ENCODE measurements at places on chromosomes 13 and 19.

GRCh38 chr13:91014696-91015095, 332.8 kb upstream of the MIR17HG start:
- DNase-seq: no peak

DNA sequence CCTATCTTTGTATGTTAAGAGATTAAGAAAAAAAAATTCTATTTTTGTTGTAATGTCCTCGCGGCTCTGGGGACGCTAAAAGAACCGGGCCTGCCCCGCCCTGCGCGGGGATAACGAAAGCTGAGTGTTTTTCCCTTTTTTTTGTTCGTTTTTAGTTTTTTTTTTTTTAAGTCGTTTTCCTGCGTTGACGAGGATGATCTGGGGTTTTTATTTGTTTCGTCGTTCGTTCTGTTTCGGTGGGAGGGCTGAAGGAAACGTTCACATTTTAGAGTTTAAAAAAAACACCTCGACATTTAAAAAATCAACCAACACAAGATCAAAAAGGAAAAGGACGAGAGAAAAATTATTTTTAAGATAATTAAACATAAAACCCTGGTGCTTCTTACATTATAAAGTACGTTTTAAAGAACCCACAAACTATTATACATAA, 5.6 kb downstream of the LYL1 start:
- DNase-seq: no peak

DNA sequence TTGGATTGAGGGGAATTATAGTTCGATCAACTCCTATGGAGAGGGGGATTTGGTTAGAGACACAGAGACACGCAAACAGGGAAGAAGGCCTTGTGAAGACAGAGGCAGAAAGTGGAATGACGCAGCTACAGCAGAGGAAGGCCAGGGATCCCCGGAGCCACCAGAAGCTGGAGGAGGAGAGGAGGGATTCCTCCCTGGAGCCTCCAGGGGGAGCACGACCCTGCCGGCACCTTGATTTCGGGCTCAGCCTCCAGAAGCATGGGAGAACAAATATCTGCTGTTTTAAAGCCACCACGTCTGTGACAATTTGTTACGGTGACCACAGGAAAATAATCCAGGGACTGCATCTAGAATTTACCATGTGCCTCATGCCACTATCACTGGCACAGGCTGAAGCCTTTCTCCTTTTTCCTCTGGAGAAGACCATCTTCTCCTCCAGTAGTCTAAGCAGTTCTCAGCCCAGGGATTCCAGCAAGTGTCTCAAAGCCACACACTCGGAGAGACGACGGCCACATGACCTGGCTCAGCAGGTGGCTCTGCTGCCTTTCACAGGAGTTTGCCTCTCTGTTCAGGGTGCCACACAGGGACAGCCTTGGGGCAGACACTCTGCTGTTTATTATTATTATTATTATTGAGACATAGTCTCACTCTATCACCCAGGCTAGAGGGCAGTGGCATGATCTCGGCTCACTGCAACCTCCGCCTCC, 39.9 kb upstream of the CCNE1 start:
- peak; percentile 47 for DNase-seq

GRCh38 chr13:47408546-47409319, 511.9 kb upstream of the HTR2A start:
- DNase-seq: no peak

GRCh38 chr13:114112231-114112825, 20.1 kb downstream of the RASA3 start:
- DNase-seq: no peak

- DNase-seq: no peak
Measured at GRCh38 chr13:98533912-98534311, 43.0 kb downstream of the STK24 start.

GRCh38 chr13:70568571-70568970, 460.3 kb upstream of the KLHL1 start:
- peak; percentile 54 for DNase-seq

- DNase-seq: no peak
Measured at GRCh38 chr13:53015971-53016370, 12.6 kb upstream of the OLFM4 start.

DNA sequence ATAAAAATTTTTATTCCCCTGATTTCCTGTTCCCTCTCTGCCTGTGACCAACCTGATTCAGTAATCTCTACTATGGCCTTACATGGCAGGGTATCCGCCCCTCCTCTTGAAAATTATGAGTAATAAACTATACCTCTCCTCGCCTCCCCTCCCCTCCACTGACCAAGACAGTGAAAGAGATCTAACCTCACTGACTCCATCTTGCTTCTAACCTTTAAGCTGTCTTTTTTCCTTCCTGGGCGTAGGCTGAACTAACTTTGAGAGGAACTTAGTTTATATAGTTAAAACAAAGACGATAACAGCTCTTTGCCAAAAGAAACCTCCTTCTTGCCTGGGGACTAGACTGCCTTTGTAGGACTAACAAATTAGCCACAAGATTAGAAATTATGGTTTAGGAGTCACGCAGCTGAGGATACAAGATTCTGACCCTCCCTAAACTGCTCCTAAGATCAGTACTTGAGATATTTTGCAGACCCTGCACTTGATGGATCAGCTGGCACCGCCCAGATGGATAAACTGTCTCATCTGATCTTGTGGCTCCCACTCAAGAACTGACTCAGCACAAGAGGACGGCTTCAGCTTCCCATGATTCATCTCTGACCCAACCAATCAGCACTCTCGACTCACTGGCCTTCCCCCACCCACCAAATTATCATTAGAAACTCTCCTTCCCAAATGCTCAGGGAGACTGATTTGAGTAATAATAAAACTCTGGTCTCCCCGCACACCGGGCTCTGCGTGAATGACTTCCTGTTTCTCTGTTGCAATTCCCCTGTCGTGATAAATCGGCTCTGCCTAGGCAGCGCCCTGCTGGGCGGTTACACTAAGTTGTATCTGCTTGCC, 187.1 kb downstream of the TDRD3 start:
- DNase-seq: no peak

DNA sequence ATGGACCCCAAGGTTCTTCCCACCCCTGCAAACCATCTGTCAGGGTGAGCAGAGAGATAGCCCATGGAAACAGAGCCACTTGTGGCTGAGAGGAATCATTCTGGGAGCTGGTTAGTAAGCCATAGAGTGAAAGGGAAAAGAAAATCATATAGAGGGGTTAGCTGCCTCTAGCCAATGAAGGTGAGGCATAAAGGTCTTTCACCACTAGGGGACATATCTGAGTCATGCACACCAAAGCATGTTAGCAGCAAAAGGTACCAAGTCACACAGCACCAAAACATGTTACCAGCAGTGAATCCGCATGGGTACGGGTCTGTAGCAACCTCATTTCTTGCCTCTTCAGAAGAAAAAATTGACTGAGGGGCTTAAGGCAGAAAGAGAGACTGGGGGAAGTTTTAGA, 76.7 kb upstream of the ZNF43 start:
- DNase-seq: no peak

GRCh38 chr13:110868720-110869119, 46.1 kb downstream of the ANKRD10 start:
- DNase-seq: no peak

DNA sequence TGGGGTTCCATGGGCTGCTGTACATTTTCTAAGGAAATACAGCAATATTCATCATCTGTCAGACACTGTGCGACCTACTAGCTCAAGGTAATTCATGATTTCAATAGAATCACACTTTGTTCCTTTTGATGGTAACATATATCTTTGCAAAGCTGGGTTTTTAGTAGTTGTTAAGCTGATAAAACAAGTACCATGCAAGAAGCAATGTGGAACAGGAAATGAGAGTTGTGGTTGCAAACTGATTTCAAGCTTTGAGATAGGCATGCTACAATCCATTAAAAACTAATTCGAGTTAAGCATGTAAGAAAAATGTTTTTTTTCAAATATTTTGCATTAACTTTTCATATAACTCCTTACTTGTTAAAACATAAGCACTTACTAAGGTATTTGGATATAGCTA, 6.8 kb upstream of the MBNL2 start:
- no peak for DNase-seq

- DNase-seq: no peak
Measured at GRCh38 chr19:9622531-9622930, 1.5 kb upstream of the ZNF561 start.

DNA sequence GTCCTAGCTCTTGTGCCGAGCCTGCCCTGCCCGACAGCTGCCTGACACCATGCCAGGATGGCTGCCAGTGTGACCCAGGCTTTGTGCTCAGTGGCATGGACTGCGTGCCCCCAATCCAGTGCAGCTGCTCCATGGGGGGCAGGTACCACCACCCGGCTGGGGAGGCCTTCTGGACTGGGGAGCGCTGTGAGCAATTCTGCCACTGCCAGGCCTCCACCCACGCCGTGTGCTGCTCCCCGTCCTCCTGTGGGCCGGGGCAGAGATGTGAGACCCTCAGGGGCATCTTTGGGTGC, 9.4 kb upstream of the FXYD3 start:
- DNase-seq: no peak

- DNase-seq: no peak
Measured at GRCh38 chr13:23418776-23419683, 14.5 kb downstream of the SACS start.

- DNase-seq: peak; percentile 15
Measured at GRCh38 chr19:49339301-49340068, 4.3 kb downstream of the CD37 start.

GRCh38 chr13:43294412-43294811, 271.0 kb downstream of the DNAJC15 start:
- DNase-seq: no peak

DNA sequence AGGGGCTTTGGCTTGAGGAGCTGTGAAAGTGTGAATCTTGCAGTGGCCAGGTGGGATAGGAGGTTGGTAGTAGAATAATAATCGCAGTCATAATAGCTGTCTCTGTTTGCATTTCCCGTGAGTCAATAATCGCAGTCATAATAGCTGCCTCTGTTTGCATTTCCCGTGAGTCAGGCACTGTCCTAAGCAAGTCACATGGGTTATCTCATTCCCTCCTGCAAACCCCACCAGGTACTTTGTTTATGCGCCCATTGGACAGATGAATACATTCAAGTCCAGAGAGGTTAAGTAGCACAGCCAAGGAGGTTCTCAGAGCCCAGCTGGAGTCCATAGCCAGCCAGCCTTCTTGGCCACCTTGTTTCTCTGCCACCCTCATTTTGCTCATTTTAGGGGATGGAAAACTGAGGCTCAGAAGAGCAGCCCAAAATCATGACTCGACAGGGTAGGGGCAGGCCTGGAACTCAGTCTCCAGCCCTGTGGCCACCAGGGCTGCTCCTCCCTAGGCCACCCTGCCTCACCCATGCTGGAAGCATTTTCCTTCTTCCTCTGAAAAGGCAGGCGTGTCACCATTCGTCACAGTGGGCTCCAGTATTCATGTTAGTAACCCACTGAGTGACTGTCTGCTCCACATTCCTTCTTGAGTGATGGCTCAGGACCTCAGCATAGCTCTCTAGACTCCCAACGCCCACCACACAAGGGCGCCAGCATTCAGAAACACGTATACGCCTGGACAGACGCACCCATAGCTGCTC, 206.2 kb downstream of the URI1 start:
- DNase-seq: peak; percentile 2

- peak; percentile 40 for DNase-seq
Measured at GRCh38 chr13:28117689-28118377, 17.5 kb upstream of the FLT3 start.

DNA sequence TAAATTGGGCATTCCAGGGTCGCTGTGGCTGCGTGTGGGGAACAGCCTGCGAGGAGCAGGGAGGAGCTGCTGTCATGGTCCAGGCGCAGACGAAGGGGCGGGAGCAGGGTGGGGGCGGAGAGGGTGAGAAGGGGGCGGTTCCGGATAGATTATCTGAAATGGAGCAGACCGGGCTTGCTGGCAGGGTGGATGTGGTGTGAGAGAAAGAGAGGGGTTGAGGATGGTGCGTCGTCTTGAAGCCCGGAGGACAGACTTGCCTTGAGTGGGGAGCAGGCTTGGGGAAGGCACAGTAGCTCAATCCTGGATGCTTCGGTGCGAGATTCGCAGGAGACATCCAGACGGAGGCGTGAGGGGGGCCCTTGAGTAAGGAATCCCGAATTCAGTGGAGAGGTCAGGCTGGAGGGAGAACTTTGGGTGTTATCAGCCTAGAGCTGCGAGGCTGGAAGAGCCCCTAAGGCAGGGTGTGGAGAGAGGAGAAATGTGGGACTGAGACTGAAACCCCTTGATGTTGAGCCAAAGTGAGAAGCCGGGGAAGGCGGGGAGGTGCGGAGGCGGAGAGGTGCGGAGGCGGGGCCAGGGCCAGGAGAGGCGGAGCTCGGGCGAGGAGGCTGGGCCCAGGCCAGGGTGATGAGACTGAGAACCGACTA, 40.6 kb downstream of the DPF1 start:
- no peak for DNase-seq

DNA sequence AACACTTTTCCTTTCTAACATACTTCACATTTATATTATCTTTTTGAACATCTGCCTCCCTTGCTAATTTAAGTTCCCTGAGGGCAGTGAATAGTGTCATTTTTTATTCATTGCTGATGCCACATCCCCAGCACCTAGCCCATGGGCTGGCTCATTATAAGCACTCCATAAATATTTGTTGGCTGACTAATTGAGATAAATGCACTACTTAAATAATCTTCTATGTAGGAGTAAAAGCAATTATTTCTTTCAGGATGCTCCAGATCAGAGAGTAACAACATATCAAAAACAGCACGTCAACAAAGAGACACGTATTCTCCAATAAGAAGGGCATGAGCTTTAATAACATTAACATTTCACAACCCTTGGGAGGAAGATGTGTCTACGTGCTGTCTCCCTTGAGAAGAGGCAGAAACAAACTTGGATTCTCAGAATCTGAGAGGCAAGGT, 228.2 kb downstream of the LHFPL6 start:
- no peak for DNase-seq

DNA sequence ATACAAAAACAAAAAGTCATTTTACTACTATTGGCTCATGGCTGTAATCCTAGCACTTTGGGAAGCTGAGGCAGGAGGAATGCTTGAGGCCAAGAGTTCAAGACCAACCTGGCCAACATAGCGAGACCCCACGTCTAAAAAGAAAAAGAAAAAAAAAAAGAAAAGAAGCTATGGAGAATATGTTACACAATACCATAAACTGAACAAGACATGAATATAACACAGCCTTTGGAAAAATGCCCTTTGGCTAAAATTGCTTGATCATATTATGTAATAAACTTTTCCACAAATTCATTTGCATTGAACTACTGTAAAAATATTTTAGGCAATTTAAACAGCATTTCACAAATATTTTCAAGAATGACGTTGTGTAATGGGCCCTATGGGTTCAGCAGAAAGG, 3.7 kb upstream of the ZNF415 start:
- DNase-seq: no peak

- DNase-seq: no peak
Measured at GRCh38 chr13:50123515-50123861, 108.2 kb downstream of the KCNRG start.

- peak; percentile 48 for DNase-seq
Measured at GRCh38 chr19:48967346-48968178, 2.5 kb downstream of the FTL start.

GRCh38 chr19:31575846-31576335, 226.7 kb upstream of the TSHZ3 start:
- no peak for DNase-seq
